Cerebellum (tissue), 4 donors: ENCODE measurements at places on chromosomes 7 and 10. TPM values are rescaled to one million over a fixed set of nuclear protein-coding genes. Genes with fewer than 3 reads are reported as not detected.

DNA sequence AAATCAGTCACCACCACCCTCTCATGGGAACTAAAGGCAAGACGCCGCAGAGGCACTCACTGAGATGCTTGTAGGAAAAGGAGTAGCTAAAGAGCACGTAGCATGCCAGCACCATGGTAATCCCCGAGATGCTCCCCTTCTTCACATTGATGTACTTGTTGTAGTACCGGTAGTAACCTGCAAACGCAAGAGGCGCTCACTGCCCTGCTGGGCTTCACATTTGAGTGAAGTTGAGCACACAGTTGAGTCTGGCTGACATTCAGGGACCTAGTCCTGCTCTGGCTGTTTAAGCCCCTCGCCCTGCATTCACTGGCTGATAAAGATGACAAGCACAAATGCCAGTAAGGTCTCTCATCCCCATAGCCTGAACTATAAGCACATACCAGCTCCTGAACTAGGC lies 6.9 kb downstream of the ATP5MF start:
- no peak for DNase-seq

DNA sequence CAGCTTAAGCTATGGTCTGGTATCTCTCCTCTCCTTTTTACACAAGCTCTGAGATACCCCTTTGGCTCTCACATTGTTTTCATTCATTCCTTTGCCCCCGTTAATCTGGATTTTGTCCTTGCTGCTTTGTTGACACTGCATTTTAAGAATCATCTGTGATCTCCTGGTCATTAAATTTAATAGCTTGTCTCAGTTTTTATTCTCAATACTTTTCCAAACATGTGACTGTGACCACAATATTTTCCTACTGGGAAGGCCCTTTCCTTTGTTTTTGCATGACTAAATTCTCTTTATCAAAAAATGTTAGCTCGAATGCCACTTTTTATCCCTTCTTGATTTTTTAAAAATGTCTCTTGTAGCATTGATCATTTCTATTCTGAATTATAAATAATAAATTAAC lies 171.2 kb downstream of the SUGCT start:
- DNase-seq: no peak

GRCh38 chr7:22810843-22811242 lies 11.8 kb downstream of the TOMM7 start:
- no peak for DNase-seq

DNA sequence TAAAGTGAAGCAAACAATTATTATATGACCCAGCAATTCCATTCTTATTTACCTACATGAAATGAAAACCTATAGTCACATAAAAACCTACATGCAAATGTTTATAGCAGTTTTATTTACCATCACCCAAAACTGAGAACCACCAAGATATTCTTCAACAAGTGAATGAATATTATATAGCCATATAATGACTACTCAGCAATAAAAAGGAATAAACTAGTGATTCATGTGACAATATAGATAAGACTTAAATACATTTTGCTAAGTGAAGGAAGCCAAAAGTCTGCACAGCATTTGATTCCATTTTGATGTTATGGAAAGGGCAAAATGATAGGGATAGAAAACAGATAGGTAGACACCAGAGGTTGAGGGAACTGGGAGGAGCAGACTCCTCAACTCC lies 31.7 kb downstream of the PODXL start:
- DNase-seq: no peak

- no peak for DNase-seq
Observed at GRCh38 chr10:127943336-127943910, 36.5 kb downstream of the PTPRE start.

GRCh38 chr7:45656431-45656830 lies 82.3 kb downstream of the ADCY1 start:
- DNase-seq: no peak

The CCL26 gene
- total RNA-seq: not detected

DNA sequence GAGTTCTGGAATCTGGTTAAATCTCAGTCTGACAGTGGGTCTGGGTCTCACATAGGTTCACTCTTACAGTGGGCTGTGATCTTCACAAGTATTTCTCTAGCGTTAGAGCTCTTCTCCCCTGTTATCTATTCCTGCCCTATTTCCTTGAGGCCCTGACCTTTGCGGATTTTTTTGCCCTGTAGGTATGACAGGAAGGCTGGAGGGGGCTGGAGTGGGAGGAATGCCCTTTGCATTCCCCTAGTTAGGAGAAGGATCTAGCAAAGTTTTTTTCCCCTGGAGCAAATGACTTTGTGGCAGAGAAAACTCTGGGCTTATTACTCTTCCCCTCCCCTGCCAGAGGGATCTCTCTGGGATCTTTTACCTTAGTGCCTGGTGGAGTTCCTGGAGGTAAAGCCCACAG lies 49.2 kb downstream of the GALNT11 start:
- DNase-seq: no peak

DNA sequence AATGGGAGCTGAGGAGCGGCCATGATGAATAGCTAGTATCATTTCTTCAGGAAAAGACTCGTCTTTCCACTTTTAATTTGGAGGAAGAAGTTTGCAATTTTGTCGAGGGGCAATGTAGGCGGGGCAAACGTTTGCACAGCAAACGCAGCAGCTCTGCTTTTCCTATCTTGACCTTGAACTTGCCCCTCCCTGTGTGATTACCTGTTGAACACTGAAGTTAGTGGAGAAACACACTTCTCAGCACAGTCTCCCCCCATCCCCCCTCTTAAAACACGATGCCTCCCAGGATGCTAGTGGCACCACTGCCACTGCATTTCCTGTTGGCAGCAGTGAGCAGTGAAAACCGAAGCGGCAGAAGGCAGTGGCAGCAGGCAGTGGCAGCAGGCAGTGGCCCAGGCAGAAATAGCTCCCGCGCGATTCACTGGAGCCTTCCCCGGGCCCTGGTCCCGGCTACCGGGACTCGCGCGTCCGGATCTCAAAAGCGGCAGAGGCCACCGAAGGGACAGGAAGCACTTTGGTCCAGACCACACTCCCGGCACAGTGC lies at the start of gene EPDR1:
Gene EPDR1 (plus strand): TSS at position 336 of the 544 bp plus-strand sequence. CDS start 300 bp downstream, outside the sequence.
- DNase-seq: peak; percentile 64

DNA sequence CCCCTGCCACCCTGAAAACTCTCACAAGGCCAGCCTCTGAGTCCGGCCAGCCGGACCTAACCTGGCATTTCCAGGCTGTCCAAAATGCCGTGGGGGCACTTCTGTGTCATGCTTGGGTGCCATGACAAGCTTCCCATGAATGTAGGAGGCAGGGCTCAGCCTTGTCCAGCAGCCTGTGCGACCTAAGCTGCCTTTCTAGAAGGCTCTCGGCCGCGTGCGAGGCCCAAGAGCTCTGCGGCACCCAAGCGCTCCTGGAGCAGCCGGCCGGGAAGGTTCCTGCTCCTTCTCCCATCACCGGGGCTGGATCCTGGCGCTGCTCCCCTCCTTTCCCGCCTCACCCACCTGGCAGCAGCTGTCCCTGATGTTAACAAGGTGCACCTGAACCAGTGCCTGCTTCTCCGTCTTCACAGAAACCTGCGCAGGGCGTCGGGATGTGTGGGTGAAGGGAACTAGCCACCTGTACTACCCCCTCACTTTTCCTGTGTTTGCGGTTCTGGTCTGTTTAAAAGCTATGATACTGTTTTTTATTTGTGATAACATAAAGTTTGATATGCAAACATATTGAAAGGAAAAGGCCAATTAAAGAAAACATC lies 6.1 kb downstream of the GPER1 start:
- DNase-seq: no peak
